ENCODE measurements at places on chromosomes 12 and 14. TPM values are rescaled to one million over a fixed set of nuclear protein-coding genes. Genes with fewer than 3 reads are reported as not detected.

DNA sequence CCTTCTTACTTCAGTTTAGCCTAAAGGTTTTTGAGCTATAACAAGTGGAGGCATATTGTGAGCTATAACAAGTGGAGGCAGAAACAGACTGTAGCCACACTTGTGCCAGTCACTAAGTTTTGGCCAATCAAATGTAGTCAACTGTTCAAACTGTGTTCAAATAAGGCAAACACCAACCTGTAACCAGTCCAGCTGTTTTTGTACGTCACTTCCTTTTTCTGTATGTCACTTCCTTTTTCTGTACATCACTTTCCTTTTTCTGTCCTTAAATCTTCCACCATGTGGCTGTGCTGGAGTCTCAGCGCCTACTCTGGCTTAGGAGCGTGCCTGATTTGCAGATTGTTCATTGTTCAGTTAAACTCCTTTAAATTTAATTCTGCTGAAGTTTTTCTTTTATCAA is 79.7 kb downstream of the FUT8 start:
- DNase-seq = no peak

Gene KANSL2
- 31.0 TPM for polyA plus RNA-seq

Gene RTL1
- polyA plus RNA-seq = 0.02 TPM

Gene P2RX2
- polyA plus RNA-seq = 1.6 TPM

Gene KRT72
- polyA plus RNA-seq = 0.14 TPM

Gene SAV1
- polyA plus RNA-seq = 27.5 TPM

Gene KIF5A
- polyA plus RNA-seq = 0.06 TPM

DNA sequence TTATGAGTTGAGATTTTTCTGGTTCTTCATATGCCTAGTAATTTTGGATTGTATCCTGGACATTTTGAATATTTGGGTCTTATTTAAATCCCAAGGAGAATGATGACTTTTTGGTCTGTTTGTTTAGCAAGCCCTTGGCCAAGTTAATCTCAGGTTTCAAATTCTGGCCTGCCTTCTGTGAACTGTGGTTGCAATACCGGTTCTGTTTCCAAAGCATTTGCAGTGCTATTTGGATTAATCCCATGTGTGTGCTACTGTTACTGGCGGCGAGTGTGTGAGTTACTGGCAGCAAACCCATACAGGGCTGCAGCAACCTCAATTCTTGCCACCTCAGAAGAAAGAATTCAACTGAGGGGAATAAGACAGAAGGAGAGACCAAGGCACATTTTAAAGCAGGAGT is 51.1 kb downstream of the TMEM260 start:
- DNase-seq = no peak

GRCh38 chr12:131060011-131060703 is 106.5 kb downstream of the ADGRD1 start:
- DNase-seq = no peak

Gene SETD3
- 40.2 TPM for polyA plus RNA-seq

DNA sequence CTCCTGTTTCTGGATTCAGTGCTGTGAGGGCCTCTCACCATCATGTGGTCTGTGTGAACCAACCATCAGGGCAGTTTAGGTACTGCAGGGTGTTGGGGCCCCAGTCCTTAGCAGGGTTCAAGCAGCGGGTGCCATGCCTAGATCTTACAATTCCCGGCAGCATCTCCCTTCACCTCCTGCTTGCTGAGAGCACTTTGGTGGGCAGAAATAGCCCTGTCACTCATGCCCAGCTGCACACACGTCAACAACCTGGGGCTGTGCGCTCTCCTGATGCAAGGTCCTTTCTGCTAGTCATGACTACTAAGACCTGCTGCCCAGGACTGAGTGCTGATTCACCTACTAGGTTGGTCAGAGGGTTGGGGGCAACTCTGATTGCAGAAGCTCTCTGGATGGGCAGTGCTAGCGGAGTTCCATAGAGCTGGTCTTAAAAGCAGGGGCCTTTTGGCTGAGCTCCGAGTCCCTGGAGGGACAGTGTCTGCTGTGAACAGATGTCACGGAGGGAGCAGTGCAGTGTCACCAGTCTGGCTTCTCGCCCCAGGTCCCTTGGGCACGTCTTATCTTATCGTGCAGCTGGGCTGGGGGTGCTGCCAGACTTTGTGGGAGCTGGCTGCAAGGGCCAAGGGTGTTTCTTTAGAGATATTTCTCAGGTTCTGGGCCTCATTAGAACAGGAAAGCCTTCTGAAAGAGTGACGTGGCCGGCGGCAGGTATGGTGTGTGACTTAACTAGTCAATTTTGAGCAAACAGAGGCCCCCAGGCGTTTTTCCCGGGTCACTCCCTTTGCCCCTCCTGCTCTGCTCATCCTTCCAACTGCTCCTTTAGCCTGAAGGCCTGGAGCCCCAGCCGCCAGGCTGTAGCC is 71.8 kb downstream of the NINJ2 start:
- DNase-seq = peak; percentile 37

Gene PTPRR
- 0.17 TPM for polyA plus RNA-seq

GRCh38 chr14:35964697-35965286 is 138.7 kb downstream of the BRMS1L start:
- no peak for DNase-seq

Gene ZBTB25
- polyA plus RNA-seq = 4.5 TPM

Gene KRT4
- polyA plus RNA-seq = 1.3 TPM

DNA sequence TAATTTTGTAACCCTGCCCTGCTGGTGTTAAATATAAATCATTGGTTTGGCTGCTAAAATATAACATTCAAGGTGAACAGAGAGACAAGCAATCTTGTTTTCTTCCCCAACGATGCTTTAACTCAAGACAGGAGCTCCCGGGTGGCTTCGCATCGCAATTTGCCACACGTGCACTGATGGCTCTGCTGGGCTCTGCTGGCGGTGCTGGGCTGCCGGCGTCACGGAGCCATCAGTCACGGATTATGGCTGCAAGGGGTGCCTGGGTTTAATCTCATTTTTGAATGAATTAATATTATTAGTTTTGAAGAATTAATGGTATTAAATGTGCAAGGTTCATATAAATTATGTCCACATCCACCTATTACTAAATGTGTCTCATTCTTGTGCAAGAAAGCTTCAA is 44.9 kb upstream of the TMEM260 start:
- DNase-seq = no peak

Gene SIX4
- polyA plus RNA-seq = 1.1 TPM

- no peak for DNase-seq
These were observed 23.9 kb upstream of the ATP2B1 start for GRCh38 chr12:89732522-89732921.

GRCh38 chr14:70924521-70924920 is 17.3 kb downstream of the PCNX1 start:
- no peak for DNase-seq

DNA sequence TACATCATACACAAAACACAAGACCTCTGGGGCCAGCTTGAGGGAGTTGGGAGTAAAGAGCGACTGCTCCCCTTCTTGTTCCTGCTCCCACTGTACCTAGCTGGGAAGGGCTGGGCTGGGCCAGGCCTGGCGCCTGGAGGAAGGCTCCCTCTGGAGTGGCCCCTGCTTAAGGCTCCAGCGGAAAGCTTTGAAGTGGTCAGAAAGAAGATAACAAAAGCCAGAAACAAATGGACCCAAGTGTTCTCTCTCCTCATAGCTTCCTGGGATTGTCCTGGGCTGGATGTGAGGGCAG is 25.3 kb downstream of the PRPF40B start:
- no peak for DNase-seq

DNA sequence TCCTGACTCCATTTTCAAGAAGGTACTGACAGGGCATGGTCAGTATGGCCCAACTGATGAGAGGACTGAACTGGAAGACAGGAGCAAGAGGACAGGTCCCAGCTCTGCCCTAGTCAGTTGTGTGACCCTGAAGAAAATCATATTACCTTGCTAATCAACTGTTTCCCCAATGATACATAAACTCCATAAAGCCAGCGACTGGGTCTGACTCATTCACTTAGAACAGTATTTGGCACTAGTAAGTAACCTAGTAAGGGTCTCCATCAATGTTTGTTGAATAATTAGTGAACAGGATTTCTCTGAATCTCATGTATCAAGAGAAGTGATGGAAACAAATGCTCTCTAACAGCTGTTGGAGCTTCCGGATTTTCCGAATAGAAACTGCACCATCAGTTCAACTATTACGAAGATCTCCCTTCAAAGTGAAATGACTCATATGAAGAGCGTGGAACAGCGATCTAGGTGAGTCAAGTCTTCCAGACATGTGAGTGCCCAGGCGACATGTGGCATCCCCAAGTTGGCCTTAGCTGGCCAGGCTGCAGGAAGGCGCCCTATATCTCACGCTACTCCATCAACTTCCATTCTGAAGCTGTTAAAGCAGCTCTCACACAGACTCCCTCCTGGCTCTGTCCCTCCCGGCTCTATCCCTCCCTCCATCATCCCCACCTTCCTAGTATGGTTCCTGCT is 94.5 kb downstream of the TTC7B start:
- DNase-seq = no peak

- DNase-seq = no peak
These were observed 47.1 kb downstream of the SINHCAF start for GRCh38 chr12:31278832-31279231.
